ENCODE measurements at places on chromosomes 13 and 19.
A peak's percentile ranks its signal among the peaks of the same experiment; 100 is the strongest.

DNA sequence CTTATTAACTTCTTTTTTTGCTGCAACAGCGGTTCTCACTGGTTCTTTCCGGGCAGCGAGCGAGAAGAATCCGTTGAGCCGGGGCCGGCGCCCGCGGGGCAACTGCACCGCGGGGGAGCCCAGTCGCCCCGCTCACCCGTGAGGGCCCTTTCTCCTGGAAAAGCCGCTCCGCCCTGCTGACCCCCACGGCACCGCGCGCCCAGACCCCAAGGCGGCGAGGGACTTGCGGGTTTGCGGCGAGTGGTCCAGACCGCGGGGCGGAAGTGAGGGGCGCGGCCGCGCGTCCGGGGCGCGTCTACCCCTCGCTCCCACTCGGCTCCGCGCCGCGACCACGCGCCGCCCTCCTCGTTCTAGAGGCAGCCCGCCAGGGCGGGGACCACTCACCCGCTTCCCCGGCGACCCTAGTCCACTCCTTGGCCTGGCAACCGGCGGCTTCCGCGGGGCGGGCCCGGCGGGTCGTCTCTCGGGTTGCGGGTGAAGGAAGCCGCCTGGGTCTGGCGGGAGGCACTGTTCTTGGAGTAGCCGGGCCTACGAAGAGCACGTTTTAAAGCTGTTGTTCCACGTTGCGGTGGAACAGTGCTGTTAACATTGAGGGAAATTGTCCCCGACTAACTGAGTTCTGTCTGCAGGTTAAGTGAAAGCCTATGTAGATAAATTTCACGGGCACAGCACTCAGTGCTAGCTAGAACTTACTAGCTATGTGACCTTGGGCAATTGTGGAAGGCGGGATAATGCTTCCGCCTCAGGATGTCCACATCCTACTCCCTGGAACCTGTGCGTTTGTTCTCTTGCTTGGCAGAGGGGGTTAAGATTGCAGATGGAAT is at the start of gene NEK3:
NEK3 (minus strand) TSS at position 439 of the 824 bp plus-strand sequence. CDS start 3,406 bp downstream, outside the sequence.
- DNase-seq = peak; percentile 71

- no peak for DNase-seq
Observed at GRCh38 chr13:98267080-98267912, 90.2 kb upstream of the RNF113B start.

DNA sequence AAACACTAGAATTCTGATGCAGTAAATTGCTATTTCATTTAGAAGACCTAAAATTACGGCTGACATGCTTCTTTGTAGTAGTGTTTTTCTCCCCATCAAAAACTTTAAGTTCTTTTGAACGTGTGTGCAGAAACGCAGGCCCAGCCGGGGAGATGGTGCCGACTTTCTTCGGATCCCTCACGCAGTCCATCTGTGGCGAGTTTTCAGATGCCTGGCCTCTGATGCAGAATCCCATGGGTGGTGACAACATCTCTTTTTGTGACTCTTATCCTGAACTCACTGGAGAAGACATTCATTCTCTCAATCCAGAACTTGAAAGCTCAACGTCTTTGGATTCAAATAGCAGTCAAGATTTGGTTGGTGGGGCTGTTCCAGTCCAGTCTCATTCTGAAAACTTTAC is 98.3 kb downstream of the TNFRSF19 start:
- no peak for DNase-seq

DNA sequence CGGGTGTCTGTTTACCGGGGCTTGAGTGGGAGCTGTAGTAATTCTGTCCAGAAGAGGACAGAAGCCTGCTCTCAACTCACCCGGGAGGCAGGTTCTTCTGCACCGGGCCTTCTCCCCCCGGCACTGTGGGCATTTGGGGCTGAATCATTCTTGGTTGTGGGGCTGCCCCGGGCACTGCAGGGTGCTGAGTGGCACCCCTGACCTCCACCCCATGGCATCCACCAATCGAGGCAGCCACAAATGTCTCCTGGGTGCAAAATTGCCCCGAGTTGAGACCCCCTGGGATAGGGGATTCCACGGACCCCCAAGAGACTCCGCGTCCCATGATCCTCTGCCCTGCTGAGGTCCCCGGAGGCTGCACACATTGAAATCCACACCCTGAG is 68.8 kb downstream of the GNG7 start:
- DNase-seq = no peak

GRCh38 chr13:46617885-46618284 is 64.9 kb downstream of the LRCH1 start:
- DNase-seq = no peak

DNA sequence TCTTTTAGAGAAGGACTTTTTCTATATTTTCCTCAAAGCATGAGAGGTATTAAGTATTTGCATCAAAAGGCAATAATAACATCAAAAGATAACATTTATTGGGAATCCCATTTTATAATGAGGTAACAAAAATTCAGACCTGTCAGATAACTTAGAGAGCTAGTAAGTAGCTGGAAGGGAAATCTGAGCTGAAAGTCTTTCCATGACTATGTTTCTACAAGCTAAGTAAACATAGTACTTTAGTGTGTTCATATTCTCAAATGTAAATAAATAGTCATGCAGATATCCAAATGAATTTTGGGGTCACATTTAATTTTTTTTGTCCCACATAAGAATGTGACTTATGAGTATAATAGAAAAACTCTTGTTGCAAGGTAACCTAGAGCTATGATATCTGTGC is 87.3 kb upstream of the FBXL3 start:
- DNase-seq = no peak

Data from activated CD4-positive, alpha-beta T cell treated with anti-CD3 and anti-CD28 coated beads for 48 hours (primary cell).